SK-N-DZ (cell line): ENCODE measurements at places on chromosomes 6 and 20.

- DNase-seq = no peak
These were observed 2.1 kb downstream of the PRSS35 start for GRCh38 chr6:83514466-83514865.

GRCh38 chr6:163695414-163695864 is 280.9 kb downstream of the QKI start:
- DNase-seq = no peak

DNA sequence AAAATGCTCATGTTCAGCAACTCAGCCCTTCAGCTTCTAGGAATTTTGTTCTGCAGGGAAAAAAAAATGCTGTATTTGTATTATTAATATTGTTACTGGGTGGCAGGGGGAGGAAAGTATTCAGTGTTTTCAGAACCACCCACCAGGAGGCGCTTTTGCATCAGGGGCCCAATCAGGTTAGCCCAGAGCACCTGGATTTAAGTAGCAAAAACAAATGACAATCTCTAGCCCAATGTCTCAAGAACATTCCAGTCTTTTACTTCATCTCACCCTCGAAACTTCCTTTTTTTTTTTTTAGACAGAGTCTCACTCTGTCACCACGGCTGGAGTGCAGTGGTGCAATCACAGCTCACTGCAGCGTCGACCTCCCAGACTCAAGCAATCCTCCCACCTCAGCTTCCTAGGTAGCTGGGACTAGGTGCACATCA is 635 bp upstream of the C20orf203 start:
- no peak for DNase-seq

DNA sequence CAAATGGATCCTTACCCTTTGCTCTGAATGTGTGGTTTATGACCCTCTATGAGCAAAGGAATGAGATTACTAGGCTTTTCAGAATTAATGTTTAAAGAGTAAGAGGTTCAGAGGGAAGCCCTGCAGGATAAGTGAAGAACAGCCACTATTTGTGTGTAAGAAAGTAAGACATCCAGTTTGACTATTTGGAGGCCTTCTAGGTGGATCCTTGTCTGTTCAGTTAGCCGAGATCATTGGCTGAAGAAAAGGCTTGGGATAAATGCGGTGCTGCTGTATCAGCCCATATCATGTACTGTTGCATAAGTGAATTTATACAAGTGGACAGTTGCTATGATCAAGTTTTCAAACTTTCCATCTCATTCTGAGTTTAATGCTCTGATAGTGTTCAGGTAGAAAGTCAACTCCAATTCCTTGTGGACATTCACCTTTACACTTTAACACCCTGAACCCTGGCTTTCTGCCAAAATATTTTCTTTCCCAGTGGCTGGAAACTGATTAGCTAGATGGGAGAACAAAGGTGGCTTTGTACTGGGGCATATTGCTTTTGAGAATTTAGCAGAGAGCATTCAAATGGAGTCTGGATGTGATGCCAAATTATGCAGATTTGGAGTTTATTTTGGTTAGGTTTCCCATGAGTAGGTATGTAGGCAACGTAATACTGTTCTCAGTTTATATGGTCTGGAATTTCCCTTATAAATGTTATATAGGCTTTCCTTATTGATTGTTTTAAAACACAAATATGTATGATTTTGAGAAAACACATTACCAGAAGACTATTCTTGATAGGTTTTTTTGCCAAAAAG is 15.0 kb downstream of the PARD6B start:
- DNase-seq = no peak
